T-cell (primary cell): ENCODE measurements at places on chromosomes 12 and 14. TPM values are rescaled to one million over a fixed set of nuclear protein-coding genes. Genes with fewer than 3 reads are reported as not detected.

GSG1 gene
- not detected for total RNA-seq

PIK3C2G gene
- total RNA-seq = not detected

MIP gene
- not detected for total RNA-seq

CLEC2B gene
- 74.7 TPM for total RNA-seq

SIX4 gene
- not detected for total RNA-seq

- no peak for DNase-seq
- H3K4me3 ChIP-seq = no peak overlapping the region
- no peaks in the 10 kb centered on the region for H3K4me1 ChIP-seq
- H3K27ac ChIP-seq = no peak overlapping the region
Observed at GRCh38 chr12:82225871-82226270, 132.3 kb downstream of the CCDC59 start.

DNA sequence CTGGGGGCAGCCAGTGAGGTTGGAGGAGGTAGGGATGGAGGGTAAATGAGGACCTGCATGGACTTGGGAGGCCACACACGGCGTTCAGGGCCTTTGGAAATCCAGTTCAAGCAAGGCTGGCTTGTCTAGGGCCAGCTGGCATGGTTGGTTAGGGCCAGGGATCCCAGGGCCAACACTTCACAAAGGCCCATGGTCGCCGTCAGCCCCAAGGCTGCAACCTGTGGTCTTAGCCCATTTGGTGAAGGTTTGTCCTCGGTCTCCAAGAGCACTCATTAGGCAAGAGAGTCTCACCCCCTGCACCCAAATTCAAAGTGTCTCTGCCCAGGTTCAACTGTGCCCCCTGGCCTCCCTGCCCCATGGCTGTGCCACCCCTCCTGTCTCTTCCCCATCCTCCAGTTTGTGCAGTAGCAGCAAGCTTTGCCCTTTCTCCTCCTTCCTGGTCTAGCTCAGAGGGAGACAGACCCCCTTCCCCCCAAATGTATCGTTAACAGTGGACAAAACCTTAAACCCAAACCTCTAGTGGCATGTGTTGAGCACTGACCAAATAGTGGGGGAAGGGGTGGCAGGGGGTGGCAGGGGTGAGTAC is 94.1 kb downstream of the NINJ2 start:
- H3K36me3 ChIP-seq = no peaks in the 10 kb centered on the region
- no peak for DNase-seq
- no peaks in the 10 kb centered on the region for H3K27me3 ChIP-seq
- H3K27ac ChIP-seq = no peak overlapping the region
- H3K4me1 ChIP-seq = peaks cover 56% of the 10 kb centered on the region
- H3K4me3 ChIP-seq = no peak overlapping the region

GRCh38 chr12:68538726-68539614 is 71.7 kb upstream of the RAP1B start:
- no peak overlapping the region for H3K4me3 ChIP-seq
- H3K36me3 ChIP-seq = no peaks in the 10 kb centered on the region
- peak; percentile 62 for DNase-seq
- H3K4me1 ChIP-seq = peaks cover 38% of the 10 kb centered on the region

DNA sequence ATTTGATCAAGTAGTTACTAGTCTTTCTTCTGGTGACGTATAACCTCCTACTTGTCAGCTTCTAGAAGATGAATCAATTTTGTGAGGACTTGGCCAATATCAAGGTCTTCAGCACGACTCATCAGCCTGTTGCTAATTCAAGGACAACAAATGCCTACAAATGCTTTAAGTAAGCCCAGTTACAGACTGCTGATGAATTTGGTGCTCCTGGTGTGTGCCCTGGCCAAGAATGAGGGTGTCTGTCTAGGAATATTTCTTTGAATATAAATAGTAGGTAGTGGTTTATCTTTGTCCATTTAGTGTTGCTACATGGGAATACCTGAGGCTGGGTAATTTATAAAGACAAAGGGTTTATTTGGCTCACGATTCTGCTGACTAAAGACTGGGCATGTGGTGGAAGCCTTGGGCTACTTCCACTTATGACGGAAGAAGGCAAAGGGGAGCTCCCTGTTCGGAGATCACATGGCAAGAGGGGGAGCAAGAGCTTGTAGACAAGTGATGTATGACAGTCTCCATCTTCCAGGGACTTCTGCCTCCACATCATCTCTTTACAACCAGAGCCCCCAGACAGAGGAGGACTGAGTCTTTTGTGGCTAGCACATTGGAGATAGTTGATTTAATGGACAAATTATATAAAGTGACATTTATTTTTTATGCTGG is 180.2 kb downstream of the CRADD start:
- H3K4me1 ChIP-seq = no peaks in the 10 kb centered on the region
- DNase-seq = no peak
- no peaks in the 10 kb centered on the region for H3K36me3 ChIP-seq

GRCh38 chr12:116314477-116314876 is 37.0 kb upstream of the MED13L start:
- H3K27ac ChIP-seq = no peak overlapping the region
- peaks cover 7% of the 10 kb centered on the region for H3K27me3 ChIP-seq
- no peaks in the 10 kb centered on the region for H3K4me1 ChIP-seq
- H3K4me3 ChIP-seq = no peak overlapping the region
- H3K36me3 ChIP-seq = no peaks in the 10 kb centered on the region

GRCh38 chr12:69947897-69948296 is 122.9 kb downstream of the MYRFL start:
- H3K4me1 ChIP-seq = no peaks in the 10 kb centered on the region
- DNase-seq = no peak
- H3K27me3 ChIP-seq = no peaks in the 10 kb centered on the region
- H3K4me3 ChIP-seq = no peak overlapping the region
- H3K36me3 ChIP-seq = no peaks in the 10 kb centered on the region

DNA sequence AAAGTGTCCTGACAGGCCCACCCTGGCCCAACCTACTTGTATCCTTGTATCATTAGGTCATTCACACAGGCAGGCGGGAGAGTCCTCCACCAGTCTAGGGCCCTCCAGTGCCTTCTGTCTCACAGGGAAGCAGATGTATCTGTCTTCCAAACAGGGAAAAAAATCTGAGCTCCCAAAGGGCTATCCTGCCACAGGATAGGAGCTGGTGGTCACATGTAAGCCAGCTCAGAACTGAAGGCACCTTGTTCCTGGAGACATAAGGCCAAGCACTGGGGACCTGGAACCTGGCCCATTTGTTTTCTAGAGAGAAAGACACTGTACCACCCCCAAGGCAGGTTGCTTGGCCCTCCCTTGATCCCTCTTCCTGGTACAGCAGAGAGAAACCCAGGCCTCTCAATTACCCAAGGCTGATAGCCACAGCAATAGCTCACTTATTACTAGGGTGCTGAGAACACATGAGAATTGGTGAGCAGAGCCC is 19.4 kb upstream of the PLEKHH1 start:
- no peak overlapping the region for H3K4me3 ChIP-seq
- peaks cover 2% of the 10 kb centered on the region for H3K4me1 ChIP-seq
- DNase-seq = no peak
- H3K27ac ChIP-seq = peak overlapping the region; percentile 69

GRCh38 chr12:95976416-95976832 is 19.7 kb downstream of the HAL start:
- no peak overlapping the region for H3K4me3 ChIP-seq
- no peaks in the 10 kb centered on the region for H3K27me3 ChIP-seq
- no peak overlapping the region for H3K27ac ChIP-seq
- H3K36me3 ChIP-seq = no peaks in the 10 kb centered on the region

DNA sequence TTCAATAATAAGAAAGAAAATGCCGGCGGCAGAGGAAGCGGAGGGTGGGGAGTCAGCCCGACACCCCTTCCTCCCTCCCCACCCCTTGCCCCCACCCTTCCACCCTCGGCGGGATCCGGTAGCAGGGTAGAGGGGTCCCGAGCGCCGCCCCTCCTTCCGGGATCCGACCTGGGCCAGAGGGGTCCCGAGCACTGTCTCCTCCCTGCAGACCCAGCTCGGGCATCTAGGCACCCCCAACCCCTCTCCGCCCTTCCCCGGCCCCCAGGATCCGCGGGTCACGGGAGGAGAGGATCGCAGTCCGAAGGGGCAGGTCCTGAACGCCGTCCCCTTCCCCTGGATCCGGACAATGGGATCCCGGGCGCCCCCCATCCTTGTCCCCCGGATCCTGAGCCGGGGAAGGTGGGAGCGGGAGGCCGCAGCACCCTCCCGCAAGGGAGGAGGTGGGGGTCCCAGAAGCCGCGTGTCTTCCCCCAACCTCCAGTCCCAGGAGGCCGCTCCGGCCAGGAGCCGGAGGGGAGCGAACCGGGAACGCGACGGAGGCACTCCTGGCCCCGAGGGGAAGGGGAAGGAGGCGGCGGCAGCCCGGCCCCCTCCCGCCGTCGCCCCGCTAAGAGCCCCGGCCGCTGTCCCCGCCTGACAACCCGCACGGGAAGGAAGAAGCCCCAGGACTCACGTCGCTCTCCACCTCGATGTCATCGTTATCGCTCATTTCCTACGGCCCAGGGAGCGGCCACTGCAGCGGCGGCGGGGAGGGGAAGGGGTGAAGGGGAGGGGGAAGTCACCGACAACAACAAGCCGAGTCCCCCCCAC is 481 bp downstream of the MAX start:
- H3K4me3 ChIP-seq = peak overlapping the region; percentile 78
- no peaks in the 10 kb centered on the region for H3K27me3 ChIP-seq
- peaks cover 10% of the 10 kb centered on the region for H3K36me3 ChIP-seq
- H3K27ac ChIP-seq = peak overlapping the region; percentile 97
- peaks cover 18% of the 10 kb centered on the region for H3K4me1 ChIP-seq
- peak; percentile 42 for DNase-seq

- no peak overlapping the region for H3K27ac ChIP-seq
- H3K4me3 ChIP-seq = no peak overlapping the region
- H3K36me3 ChIP-seq = no peaks in the 10 kb centered on the region
- no peaks in the 10 kb centered on the region for H3K4me1 ChIP-seq
- H3K27me3 ChIP-seq = no peaks in the 10 kb centered on the region
- no peak for DNase-seq
Observed at GRCh38 chr14:69586404-69586803, 11.7 kb upstream of the CCDC177 start.
